ENCODE measurements at places on chromosomes 16 and 17. TPM values are rescaled to one million over a fixed set of nuclear protein-coding genes. Genes with fewer than 3 reads are reported as not detected.

VWA3A gene
- 0.19 TPM for total RNA-seq

ADGRG3 gene
- not detected for total RNA-seq

C16orf46 gene
- 2.0 TPM for total RNA-seq

PEMT gene
- 39.6 TPM for total RNA-seq

CYBA gene
- not detected for total RNA-seq

IKZF3 gene
- not detected for total RNA-seq

PPP1R27 gene
- total RNA-seq, result not detected

TPPP3 gene
- 0.31 TPM for total RNA-seq

PRDM7 gene
- not detected for total RNA-seq

B4GALNT2 gene
- not detected for total RNA-seq

FBF1 gene
- 12.5 TPM for total RNA-seq

ABCA8 gene
- total RNA-seq, result not detected

DOC2A gene
- total RNA-seq, result 1.7 TPM

DBNDD1 gene
- total RNA-seq, result 28.9 TPM

CLEC19A gene
- total RNA-seq, result 0.38 TPM

CNGB1 gene
- total RNA-seq, result 0.12 TPM

KRT32 gene
- not detected for total RNA-seq

TMEM238L gene
- not detected for total RNA-seq

GIT1 gene
- total RNA-seq, result 53.2 TPM

MYOCD gene
- total RNA-seq, result not detected

IFT20 gene
- total RNA-seq, result 38.9 TPM

GPATCH8 gene
- total RNA-seq, result 19.3 TPM

NUPR1 gene
- total RNA-seq, result 72.5 TPM

FA2H gene
- 0.03 TPM for total RNA-seq

KRT39 gene
- not detected for total RNA-seq

KIF2B gene
- total RNA-seq, result not detected

Data from A172 (cell line).